Psoas muscle (tissue), 8 donors: ENCODE measurements at places on chromosomes 3 and 15. TPM values are rescaled to one million over a fixed set of nuclear protein-coding genes. Genes with fewer than 3 reads are reported as not detected.

GOLGA6L1 gene
- not detected for polyA plus RNA-seq

MYO9A gene
- 3.4 TPM for polyA plus RNA-seq

GLCE gene
- 6.0 TPM for polyA plus RNA-seq

PLSCR5 gene
- not detected for polyA plus RNA-seq

RBP2 gene
- polyA plus RNA-seq: 2.7 TPM

GRCh38 chr3:62611541-62612240, 238.3 kb upstream of the FEZF2 start:
- DNase-seq: no peak

DNA sequence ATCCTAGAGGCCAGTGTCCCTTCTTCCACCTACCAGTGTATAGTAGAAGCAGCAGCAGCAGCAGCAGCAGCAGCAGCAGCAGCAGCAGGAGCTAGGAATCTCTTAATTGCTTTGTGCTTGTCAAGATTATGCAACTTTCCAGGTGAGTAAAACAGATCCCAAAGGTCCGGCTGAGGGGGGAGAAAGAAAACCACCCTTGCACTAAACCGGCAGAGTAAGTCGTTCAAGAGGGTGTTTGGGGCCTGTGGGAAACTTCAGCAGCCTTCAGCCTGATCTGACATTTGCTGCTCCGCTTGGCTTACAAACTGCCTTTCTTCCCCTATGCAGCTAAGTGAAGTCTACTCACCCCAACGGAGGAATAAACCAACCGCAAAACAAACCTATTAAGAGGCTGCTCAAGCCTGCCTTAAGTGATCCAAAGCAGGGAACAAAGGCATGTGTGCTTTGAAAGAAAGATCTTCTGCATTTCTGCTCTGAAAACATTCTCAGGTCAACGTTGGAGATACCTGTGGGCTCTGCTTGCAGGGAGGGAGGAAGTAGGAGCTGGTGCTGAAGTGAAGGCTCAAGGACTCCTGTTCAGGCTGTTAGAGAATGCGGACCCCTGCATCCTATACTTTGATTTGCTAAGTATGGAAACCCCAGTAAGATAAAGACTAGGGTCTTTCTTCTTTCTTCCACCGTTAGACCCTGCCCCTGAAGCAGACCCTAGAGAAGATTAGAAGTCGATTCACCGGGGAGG, 35.7 kb upstream of the DLG1 start:
- DNase-seq: no peak

DNA sequence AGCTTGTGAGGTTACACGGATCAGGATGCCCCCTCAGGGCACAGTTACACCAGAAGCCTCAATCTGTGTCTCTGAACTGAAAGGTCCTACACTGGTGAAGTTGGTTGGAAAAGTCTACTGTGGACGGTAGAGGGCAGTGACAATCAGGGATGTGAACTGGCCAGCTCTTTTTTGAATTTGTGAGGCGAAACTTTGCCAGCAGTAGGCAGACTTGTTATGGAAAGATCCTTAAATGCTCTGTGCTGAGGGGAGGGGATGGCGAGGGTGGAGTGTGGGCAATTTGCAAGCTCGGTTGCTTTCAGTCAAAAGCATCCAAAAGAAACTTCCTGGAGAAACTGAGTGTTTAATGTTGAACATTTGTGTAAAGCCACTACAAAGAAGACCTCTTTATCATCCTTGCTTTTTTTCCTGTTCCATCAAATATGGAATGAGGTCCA, 127.4 kb upstream of the ABHD17C start:
- DNase-seq: no peak

DNA sequence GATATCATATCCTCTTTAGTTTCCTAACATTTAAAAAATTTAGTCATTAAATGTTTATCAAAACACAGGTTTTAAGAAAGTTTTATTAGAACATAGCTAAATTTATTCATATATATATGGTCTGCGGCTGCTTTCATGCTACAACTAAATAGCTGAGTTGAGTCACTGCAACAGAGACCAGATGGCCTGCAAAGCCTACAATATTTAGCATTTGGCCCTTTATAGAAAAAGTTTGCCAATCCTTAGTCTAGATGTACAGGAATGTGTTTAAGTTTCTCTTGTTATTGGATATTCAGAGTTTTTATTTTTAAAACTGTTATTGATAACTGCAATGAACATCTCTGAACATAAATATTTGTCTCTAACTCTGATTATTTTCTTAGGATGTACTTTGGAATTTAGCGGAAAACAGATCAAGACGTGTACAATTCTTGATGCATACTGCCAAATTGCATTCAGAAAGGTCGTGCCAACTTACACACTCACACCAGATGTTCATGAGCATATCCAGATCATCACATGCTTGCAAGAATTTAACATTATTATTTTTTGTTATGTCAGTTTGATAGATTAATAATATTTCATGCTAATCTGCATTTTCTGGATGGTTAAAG, 157.9 kb downstream of the STAC start:
- no peak for DNase-seq

DNA sequence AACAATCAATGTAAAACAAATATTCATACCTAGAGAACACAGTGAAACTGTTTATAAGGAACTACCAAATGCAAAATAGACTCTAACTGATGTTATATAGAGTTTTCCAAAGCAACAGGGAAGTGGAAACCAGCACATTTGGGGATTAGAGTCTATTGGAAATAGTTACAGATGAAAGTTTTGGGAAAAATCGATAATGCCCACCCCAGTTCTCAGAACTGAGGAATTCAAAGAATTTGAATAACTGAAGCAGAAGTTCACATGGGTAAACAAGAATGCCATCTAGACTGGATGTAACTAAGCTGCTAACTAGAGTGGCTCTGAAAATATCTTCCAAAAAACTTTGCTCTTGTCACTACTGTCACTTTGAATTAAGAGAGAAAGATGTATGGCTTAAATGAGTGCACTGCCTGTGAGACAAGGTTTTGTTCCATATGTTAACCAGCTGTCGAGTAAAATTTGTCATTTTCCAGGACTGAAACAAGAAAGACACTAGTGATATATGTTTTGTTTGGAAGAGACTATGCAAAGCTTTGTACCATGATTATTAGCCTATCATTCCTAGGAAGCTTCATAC, 9.2 kb upstream of the DENND4A start:
- DNase-seq: no peak

DNA sequence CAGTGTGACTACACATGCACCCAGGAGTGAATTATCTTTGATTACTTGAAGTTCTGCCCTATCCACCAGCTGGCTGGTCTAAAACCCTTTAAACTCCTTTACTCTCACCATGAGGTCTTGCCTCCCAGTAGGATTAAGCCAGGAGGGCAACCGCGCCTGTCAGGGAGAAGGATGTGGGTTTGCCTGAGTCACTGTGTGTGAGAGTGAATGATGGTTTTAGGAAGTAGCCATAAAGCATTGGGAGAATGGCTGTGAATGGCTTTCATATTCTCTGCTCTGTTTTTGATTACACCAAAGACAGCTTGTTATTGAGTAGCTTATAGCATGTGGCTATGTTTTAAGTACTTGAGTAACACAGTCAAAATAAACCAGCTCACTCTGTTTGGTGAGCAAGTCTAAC, 637.7 kb upstream of the TBL1XR1 start:
- DNase-seq: no peak

- DNase-seq: no peak
Observed at GRCh38 chr3:61483997-61484396, 77.4 kb upstream of the PTPRG start.

GRCh38 chr3:21551019-21551418, 200.0 kb downstream of the ZNF385D start:
- no peak for DNase-seq

DNA sequence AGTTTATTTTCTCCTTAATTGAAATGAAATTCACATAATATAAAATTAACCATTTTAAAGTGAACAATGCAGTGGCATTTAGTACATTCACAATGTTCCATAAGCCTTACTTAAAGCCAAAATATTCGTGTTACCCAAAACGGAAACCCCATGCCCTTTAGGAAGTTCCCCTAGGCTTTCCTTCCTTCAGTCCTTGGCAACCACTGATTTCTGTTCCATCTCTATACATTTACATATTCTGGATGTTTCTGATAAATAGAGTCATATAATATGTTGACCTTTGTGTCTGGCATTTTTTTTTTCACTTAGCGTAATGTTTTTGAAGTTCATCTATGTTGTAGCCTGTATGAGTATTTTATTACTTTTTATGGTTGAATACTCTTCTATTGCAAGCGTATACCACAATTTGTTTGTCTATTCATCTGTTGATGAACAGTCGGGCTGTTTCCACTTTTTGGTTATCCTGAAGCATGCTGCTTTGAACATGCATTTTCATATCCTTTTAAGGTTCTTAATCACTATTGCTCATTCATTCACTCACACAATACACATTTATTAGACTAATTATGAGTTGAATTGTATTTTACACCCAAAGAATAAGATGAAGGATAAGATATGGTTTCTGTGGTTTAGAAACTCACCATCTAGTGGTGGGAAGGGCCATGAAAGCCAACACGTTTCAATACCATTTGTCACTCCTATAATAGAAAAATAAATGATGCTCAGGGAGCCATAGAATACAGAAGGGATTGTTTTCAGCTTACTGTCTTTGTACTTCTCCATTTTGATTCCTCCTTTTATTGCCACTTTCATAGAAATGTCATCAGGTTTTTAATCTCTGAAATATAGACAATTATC, 408.2 kb upstream of the CBLB start:
- DNase-seq: no peak

- DNase-seq: no peak
Observed at GRCh38 chr3:197802779-197803459, 11.9 kb downstream of the LRCH3 start.

DNA sequence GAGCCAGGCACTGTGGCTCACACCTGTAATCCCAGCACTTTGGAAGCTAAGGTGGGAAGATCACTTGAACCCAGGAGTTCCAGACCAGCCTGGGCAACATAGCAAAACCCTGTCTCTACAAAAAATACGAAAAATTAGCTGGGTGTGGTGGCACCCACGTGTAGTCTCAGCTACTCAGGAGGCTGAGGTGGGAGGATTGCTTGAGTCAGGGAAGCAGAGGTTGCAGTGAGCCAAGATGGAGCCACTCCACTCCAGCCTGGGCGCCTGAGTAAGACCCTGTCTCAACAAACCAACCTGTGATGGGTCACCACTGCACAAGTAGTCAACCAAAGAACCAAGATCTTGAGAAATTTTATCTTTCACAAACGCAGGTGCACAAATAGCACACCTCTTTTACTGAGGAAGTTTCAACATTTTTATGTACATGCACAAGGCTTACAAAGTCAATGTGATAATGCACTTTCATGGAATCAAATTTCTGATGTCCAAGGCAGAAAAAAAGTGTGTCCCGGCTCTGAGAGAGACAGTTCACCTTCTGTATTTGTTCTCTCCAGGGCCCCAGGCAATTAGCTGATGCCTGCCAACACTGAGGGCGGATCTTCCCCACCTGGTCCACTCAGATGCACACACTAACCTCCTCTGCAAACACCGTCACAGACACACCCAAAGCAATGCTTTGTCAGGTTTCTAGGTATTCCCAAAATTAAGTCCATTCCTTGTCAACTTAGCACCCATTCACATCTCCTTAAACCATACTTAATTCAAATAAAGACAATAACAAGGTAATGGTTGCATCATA, 12.4 kb downstream of the ACAA1 start:
- no peak for DNase-seq

GRCh38 chr15:94061041-94061440, 170.3 kb upstream of the MCTP2 start:
- no peak for DNase-seq

GRCh38 chr15:53962646-53963561, 15.3 kb upstream of the UNC13C start:
- DNase-seq: peak; percentile 28

- no peak for DNase-seq
Observed at GRCh38 chr3:53996141-53996874, 104.6 kb upstream of the SELENOK start.

DNA sequence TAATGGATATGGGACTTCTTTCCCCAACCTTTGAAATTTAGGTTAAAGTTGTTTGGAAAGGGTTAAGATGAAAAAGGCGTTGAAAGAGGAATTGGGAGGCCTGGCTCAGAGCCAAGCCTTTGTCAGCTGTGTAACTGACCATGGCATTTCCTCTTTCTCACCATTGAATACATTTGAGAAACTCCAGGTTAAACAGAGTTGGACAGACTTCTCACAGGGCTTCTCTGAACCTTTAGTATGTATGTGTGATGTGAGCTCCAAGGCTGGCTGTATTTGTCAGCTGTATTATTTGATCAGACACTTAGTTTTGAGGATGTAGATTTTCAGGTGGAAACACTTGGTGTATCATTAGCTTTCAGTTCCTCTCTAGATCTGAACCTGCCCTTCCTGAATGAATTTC, 136.4 kb upstream of the GOLGA6L4 start:
- peak; percentile 18 for DNase-seq

GRCh38 chr3:113606539-113607218, 74.3 kb downstream of the SIDT1 start:
- DNase-seq: no peak

DNA sequence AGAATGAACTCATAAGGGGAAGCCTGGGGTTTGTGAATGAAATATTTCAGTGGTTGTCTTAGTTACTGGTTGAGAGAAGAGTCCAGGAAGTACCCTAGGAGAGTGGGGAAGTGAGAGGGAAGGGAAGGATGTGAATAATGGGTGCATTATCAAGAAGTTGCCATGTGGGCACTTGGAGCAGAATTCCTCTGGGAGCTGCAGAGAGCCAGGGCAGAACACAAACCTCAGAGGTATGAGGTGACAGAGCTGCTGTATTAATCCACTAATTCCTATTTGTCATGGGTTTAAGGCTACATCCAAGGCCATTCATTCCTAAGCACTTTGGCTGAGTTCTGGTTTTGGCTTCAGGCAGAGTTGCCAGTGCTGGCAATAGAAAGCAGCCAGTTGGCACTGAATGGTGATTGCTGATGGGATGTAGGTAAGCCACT, 29.0 kb downstream of the NDUFB4 start:
- DNase-seq: no peak
